ENCODE measurements at places on chromosomes 12 and 14.

- DNase-seq, result no peak
Observed at GRCh38 chr14:92392711-92393110, 69.7 kb downstream of the SLC24A4 start.

- no peak for DNase-seq
Observed at GRCh38 chr14:78725086-78725485, 554.9 kb downstream of the NRXN3 start.

GRCh38 chr12:104725610-104726009, 232.5 kb downstream of the SLC41A2 start:
- no peak for DNase-seq

DNA sequence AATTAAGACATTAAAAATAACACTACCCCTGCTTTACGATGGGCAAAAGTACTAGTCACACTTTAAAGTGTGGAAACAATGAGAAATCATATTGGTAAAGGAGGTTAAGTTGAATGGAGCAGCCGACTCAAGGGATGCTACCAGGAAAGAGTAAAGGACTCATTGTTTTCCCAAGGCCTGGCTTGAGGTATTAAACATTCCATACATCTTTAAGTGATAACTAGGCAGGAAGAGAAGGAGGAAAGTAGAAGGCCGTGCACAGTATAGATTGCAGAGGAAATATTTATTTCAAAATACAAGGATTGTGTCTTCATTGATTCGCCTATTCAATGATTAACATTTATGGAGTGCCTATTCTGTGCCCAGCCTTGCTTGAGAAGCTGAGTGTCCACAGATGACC, 20.6 kb upstream of the YARS2 start:
- no peak for DNase-seq

- no peak for DNase-seq
Observed at GRCh38 chr14:78341827-78342389, 171.7 kb downstream of the NRXN3 start.

DNA sequence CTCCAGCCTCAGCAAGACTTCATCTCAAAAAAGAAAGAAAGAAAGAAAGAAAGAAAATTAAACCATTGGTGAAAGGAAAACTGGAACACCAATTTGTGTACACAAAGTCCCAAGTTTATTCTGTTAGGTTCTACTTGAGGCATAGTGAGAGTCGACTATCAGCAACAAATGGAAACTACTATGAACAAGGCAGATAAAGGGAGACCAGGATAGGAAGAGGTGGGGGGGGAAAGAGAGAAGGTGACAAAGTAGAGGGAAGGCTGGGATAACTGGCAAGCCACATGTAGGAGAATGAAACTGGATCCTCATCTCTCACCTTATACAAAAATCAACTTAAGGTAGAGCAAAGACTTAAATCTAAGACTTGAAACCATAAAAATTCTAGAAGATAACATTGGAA, 25.6 kb downstream of the TFCP2 start:
- DNase-seq, result no peak
